CD4-positive, alpha-beta T cell treated with Interferon alpha-2 for 1 hour (primary cell): ENCODE measurements at places on chromosomes 7 and 10.

- peak; percentile 16 for DNase-seq
Observed at GRCh38 chr10:100291356-100291755, 4.9 kb upstream of the BLOC1S2 start.

- DNase-seq, result no peak
Observed at GRCh38 chr10:58625070-58625469, 112.4 kb downstream of the BICC1 start.

DNA sequence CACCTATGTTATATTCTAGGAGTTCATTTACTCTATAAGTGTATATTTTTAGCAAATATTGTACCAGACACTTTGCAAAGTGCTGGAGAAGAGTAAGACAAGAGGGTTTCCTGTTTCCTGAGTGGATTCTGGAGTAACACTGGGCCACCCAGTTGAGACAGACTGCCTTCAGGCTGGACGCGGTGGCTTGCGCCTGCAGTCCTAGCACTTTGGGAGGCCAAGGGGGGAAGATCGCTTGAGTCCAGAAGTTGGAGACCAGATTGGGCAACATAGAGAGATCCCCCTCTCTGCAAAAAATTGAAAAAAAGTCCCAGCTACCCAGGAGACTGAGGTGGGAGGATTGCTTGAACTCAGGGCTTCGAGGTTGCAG is 772 bp upstream of the ZSCAN25 start:
- DNase-seq, result no peak

GRCh38 chr10:110274072-110274627 is 30.6 kb downstream of the SMNDC1 start:
- no peak for DNase-seq

DNA sequence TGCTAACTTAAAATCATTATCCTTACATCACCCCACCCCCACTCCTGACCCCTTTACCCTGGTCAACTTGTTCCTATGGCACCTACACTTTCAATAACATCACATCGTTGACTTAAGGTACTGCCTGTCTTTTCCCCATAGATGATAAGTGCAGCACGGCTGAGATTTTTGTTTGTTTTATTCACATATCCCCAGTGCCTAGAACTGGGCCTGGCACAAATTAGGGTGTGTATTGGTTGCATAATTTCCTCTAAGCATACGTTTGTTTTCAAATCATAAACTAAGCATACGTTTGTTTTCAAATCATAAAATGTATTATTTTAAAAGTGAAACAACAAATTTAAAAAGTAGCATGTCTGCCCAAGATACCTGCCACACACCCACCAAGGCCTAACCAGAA is 35.3 kb downstream of the ANXA11 start:
- no peak for DNase-seq

- DNase-seq, result peak; percentile 75
Observed at GRCh38 chr7:32890010-32890792, 1.4 kb downstream of the KBTBD2 start.

DNA sequence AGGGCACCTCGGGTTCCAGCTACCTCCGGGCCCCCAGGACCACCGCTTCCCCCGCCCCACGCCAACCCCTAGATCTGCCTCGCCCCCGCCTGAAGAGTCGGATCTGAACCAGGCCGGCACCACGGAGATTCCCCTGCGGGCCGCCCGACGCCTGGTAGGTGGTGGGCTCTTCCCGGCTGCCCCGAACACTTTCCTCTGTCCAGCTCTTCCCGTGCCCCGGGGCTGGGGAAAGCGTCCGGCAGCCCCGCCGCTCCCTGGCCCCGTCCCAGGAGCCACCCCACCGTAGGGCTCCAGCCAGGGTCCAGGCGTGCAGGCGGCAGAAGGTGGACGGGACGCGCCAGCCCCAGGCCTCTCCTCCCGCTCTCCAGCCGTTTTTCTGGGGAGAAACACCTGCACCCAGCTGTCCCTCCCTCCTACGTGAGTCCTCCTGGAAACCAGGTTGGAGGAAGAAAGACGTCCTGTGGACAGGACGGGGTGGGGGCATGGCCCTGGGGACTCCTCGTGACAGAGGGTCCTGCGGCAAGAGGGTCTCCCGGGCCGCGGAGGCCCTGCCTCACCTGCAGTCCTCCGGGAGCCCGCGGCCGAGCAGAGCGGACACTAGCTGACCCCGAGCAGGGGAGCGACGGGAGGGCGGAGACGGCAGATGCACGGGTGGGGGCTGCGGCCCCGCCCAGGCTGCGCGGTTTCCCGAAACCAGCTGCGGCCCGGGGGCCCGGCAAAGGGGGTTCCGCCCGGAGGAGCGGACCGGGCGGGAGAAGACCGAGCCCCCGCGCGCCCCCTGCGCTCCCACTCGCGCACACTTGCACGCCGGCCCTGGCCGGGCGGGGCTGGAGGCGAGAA is at the start of gene TMEM176B:
Gene TMEM176B, minus strand, starts transcription at position 624 of the 840 bp plus-strand sequence. CDS start 3,795 bp downstream, outside the sequence.
- DNase-seq, result no peak

DNA sequence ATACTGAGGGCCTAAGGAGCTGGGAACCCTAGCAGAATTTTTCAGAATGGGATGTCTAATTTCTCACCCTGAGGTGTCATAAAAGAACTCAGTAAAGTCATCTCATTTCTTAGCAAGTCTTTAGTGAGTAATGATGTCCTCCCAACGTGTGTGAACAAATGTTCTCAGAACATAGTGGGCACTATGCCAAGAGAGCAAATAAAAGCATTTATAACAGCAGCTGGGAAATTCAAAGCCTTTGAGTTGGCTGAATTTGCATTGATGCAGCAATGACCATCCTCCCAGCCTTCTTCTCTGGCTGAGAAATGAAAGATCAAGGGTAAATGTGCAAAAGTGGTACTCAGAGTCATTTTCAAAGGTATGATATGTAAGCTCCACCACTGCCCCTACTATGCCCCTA is 109.4 kb downstream of the FAM107B start:
- no peak for DNase-seq

GRCh38 chr10:50310560-50311174 is 59.4 kb upstream of the ASAH2 start:
- no peak for DNase-seq

DNA sequence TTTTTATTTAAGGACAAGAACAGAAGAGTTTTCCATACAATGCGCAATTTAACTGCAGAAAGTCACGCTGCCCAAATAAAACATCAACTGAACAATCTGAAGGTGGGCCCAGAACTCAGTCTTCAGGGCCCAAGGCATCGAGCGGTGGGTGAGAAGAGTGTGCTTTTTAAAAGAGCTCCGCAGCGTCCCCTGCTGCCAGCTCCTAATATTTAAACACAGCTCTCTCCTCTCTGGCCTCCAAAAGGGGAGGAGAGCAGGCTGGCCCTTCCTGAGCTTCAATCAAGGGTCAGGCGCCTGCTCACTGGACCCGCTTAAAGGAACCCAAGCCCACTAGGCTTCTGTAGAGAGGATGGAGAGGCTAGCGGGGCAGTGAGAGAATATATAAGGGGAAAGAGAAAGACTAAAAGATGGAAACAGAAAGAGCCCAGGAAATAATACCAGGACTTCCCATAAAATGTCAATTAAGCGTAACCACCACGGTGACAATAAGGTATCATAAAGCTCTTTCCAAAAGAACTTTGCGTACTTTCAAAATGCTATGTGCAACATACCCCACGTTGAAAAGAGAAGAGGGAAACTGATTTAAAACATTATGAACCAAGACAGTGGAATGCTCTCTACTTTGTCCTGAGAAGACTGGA is 2.8 kb downstream of the FAM53B start:
- peak; percentile 83 for DNase-seq

- DNase-seq, result no peak
Observed at GRCh38 chr7:38607466-38607865, 23.7 kb downstream of the AMPH start.

- DNase-seq, result no peak
Observed at GRCh38 chr7:37635346-37635745, 48.2 kb upstream of the GPR141 start.

GRCh38 chr10:86360657-86361056 is 5.9 kb downstream of the GRID1 start:
- no peak for DNase-seq

DNA sequence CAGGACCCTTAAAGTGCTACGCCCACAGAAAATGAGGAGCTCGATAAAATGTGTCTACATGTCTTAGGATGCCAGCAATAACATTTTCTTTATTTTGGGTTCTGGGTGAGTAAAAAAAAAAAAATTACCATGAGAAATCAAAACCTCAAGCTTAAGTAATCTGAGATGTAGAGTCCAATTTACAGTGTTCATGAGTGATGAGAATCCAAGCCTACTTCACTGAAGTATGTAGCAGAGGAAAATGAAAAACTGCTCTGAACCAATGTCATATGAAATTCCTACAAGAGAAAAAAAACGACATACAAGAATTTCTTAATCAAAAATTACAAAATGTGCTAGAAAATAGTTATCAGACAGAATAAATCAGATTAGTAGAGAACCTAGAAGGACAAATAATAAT is 274.4 kb downstream of the HTR7 start:
- DNase-seq, result no peak

DNA sequence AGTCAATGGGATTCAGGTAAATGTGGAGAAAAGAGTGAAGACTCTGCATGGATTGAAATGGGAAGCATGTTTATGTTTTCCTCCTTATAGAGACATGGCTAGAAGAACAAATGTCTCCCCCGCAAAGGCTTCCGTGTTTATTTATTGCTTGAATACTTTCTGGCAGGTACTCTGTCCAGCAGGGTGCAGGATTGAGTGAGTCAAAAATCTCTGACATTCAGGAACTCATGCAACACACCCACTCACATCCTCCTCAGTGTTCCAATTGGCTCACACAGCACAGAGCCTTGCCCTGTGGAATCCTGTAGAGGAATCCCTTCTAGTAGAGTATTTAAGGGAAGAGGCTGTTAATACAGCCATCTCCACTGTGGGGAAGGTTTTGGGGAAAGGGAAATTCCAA is 290.3 kb upstream of the VWC2 start:
- DNase-seq, result no peak

- DNase-seq, result no peak
Observed at GRCh38 chr10:109405338-109405737, 518.0 kb downstream of the XPNPEP1 start.

GRCh38 chr7:103628742-103629141 is 182.7 kb upstream of the SLC26A5 start:
- no peak for DNase-seq

- DNase-seq, result peak; percentile 40
Observed at GRCh38 chr10:86355571-86356038, 11.0 kb downstream of the GRID1 start.

- no peak for DNase-seq
Observed at GRCh38 chr7:131533566-131534561, 22.6 kb downstream of the PODXL start.

DNA sequence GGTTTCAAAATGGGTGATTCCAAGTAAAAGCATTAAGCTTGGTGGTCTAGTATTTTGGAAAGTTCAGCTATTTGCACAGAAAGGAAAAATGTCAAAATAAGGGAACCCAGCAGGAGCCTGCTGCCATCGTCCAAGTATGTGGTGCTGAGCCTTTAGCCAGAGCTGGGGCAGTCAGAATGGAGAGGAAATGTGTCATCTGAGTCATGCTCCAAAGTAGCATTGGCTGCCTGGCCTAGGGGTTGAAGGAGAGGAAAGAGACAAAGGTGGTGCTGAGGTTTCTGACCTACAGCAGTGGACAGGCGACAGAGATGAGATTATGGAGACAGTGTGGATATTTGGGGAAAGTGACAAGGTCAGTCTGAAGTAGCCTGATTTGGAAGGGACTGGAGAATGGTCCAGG is 103.9 kb downstream of the PLCE1 start:
- DNase-seq, result no peak

DNA sequence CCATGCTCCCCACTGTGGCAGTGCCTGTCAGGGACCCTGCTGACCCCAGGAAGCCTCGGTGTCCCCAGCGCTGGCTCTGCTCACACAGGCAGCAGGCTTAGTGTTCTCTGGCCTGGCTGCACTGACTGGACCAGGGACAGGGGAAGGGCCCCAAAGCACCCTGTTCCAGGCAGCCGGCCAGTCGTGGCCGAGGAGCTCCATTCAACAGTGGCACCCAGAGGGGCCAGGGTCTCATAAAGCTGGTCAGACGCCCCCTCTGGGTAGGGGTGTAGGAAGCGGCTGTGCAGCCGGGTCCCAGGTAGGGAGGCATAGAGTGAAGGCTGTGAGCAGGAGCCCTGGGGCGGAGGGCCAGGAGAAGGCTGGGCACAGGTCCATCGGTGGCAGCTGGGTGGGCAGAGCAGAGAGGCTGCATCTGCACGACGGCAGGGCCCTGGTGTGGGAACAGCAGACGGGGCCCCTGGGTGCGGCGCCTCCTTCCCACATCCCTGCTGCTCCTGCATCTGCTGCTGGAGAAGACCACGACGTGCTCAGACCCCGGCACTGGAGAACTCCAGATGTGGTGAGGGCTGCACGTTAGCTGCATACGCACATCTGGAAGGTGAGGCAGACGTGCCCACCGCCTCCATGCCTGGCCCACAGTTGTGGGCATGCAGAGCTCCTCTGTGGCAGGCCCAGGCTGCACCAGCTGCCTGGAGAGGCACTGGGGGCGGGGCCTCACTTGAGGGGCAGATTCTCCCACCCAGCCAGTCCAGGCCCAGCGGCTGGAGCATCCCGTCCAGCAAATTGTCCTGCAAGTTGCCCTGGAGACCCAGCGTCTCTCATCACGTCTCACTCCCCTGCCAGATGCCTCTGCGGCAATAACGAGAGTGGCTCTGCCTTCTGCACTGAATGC is 25.1 kb downstream of the MNX1 start:
- no peak for DNase-seq

DNA sequence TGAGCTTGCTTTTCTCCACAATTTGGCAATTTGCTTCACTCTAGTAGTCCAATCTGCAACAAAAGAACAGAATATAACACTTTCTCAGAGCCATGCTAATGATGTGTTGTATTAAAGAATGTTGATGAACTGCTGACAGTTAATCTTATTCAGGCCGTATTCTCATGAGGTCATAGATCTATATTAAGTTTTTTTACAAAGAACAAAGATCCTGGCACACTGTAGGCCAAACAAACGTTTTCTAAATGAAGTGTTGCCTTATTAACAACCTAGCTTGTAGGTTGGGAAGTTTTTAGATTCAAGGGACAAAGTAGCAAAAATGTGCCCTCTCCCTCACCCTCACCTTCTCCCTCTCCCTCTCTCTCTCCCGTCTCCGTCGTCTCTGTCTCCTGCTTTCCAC is 6.8 kb downstream of the HILPDA start:
- no peak for DNase-seq

- no peak for DNase-seq
Observed at GRCh38 chr7:139299296-139299695, 41.8 kb upstream of the FMC1 start.

GRCh38 chr10:86798611-86799010 is 42.2 kb downstream of the BMPR1A start:
- peak; percentile 31 for DNase-seq

DNA sequence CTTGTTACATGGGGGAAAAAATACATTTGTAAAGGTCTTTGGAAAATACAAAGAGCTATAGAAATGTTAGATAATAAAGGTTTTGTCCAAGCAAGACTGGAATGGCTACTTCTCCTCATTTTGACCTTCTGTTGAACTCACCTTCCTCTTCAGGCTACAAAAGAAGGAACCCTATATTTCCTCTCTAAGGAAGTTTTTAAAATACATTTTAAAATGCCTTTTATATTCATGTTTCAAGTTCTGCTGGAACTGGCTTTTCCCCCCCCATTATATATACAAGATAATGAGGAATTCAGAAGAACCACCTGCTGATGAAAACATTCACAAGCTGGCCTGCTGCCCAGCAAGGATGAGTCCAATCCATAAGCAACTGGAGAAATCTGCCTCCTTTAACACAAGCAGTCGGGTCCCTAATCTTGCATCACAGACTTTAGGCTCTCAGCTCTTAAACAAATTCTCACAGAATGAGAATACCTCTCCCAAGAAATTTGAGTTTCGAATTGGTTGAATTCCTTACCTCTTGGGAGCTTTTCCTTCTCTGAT is 44.6 kb downstream of the MTERF1 start:
- DNase-seq, result no peak

- no peak for DNase-seq
Observed at GRCh38 chr10:30662814-30663213, 33.3 kb upstream of the LYZL2 start.
